Left lung (tissue), 14 donors: ENCODE measurements at places on chromosomes 5 and 9. TPM values are rescaled to one million over a fixed set of nuclear protein-coding genes. Genes with fewer than 3 reads are reported as not detected.

Gene SQSTM1
- polyA plus RNA-seq, result 91.6 TPM

DNA sequence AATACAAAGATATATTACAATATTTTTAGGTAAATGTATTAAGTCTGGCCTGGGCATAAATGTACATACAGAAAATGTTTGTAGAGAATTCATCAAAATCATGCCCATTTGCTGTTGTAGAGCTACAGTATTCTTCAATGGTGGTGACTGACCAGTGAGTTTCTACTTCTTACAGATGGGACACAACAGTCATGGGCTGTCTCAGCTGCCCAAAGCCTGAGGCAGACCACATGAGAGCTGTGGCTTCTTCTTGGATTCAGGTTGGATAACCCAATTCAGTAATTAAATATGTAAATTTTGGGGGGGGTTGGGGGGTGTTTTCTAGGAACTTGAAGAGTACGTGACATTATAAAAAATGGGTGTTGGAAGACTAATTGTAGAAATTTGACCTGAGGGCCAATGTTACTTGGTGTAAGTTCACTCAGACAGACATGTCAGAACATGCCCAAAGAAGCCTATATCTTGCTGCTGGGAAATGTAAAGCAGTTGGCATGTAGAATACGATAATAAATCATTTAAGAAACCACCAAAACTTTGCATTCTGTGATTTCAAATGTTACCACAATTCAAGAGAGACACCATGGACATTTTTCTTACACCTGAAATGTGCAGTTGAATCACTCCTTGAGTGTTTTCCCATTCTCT is 17.9 kb downstream of the STARD4 start:
- DNase-seq, result no peak

GRCh38 chr9:16640649-16641048 is 229.8 kb downstream of the BNC2 start:
- no peak for DNase-seq

Gene HAND1
- not detected for polyA plus RNA-seq

Gene FXN
- 22.0 TPM for polyA plus RNA-seq

GRCh38 chr9:33946779-33947535 is 101.7 kb downstream of the UBAP2 start:
- DNase-seq, result no peak

Gene TNFSF8
- polyA plus RNA-seq, result 9.8 TPM

Gene CDH9
- polyA plus RNA-seq, result 0.09 TPM

DNA sequence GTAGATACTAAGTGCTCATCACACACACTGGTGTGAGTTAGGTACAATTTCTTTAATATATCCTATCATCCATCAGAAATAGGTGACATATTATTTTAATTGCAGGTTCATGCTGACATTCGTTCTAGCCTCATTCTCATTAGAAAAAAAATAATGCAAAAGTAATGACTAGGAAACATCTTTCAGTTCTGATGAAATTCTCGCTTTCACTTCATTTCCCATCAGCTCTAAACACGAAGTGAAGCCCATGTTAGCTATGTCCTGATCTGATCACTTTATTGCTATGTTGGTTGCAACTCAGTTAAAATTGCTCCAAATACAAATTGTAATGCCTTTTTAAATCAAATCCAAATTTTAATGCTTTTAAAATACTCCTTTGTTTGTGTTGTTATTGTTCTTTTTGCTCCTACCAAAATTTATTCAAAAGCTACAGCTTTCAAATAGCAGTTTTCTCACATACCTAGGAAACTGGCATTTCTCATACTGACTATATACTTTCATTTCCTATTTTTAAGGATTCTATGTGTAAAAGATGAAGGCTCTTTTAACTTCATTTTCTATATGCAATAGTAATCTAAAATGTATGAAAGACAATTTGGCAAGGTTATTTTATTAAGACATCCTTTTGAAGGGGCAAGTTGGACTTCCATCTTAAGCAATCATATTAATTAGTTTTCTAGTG is 1237.8 kb upstream of the ACO1 start:
- no peak for DNase-seq

Gene LRRC70
- polyA plus RNA-seq, result 11.8 TPM

GRCh38 chr5:149961957-149962409 is 1.4 kb downstream of the SLC26A2 start:
- no peak for DNase-seq

Gene KCNMB1
- polyA plus RNA-seq, result 1.9 TPM

GRCh38 chr5:78377056-78377717 is 16.8 kb downstream of the SCAMP1 start:
- DNase-seq, result no peak
